ENCODE measurements at places on chromosomes 2 and 18.

- DNase-seq: no peak
Observed at GRCh38 chr2:168896783-168897182, 4.3 kb upstream of the G6PC2 start.

- no peak for DNase-seq
Observed at GRCh38 chr2:221596192-221596591, 24.1 kb upstream of the EPHA4 start.

- DNase-seq: no peak
Observed at GRCh38 chr2:146579147-146579930, 1265.5 kb upstream of the ACVR2A start.

DNA sequence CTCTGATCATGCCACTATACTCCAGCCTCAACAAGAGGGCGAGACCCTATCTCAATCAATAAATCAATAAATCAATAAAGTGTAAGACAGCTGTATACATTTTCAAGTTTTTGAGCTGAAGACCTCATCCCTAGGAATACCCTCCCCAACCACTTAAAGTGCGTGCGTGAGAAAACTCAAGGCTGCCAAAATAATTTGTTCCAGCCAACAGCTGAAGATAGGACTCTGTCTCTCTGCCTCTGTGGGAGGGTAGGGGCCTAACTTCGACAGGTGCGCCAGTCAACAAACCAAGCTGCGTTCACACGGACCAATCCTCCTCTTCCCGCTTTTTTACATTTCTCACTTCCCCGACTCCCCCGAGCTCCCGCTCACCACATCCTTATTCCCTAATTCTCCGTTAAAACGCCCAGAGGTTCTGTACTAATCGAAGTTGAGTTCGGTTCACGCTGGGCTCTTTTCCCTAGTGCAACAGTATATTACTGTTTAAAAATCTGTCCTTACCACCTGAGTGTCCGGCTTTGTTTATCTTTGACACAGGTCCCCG, 618 bp downstream of the POLR2D start:
- no peak for DNase-seq

Data from occipital lobe (tissue), 3 donors.